ENCODE measurements at places on chromosomes 5 and 9. TPM values are rescaled to one million over a fixed set of nuclear protein-coding genes. Genes with fewer than 3 reads are reported as not detected.

- no peak overlapping the region for H3K27ac ChIP-seq
- no peaks in the 10 kb centered on the region for H3K27me3 ChIP-seq
- peaks cover 17% of the 10 kb centered on the region for H3K4me1 ChIP-seq
- no peak overlapping the region for H3K4me3 ChIP-seq
These were observed 46.2 kb upstream of the POU5F2 start for GRCh38 chr5:93787598-93787997.

LRRC19 gene
- total RNA-seq = not detected

DNA sequence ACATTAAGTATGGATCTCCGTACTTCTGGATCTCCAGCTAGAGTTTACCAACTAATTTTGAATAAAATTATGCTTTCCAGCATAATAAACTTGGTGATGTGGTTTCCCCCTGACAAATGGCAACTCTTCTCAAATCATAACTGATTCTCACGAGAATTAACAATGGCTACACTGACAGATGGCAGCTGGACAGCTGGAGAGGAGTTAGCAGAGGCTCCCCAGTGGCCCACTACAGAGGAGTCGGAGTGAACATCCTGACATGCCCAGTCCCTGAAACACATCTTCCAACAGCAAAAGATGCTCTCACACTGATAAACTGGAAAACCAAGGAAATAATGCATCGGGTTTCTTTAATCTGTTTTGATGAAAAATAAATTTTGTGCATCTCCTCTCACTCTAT, 239.6 kb downstream of the MAN2A1 start:
- no peak for DNase-seq
- no peaks in the 10 kb centered on the region for H3K27me3 ChIP-seq
- H3K4me1 ChIP-seq = peaks cover 19% of the 10 kb centered on the region
- H3K4me3 ChIP-seq = no peak overlapping the region
- H3K27ac ChIP-seq = no peak overlapping the region

EIF4EBP3 gene
- total RNA-seq = 1.9 TPM

GRCh38 chr9:134630393-134630790, 11.2 kb upstream of the COL5A1 start:
- H3K27ac ChIP-seq = no peak overlapping the region
- no peaks in the 10 kb centered on the region for H3K4me1 ChIP-seq
- DNase-seq = no peak

GRCh38 chr5:45793638-45794532, 97.7 kb upstream of the HCN1 start:
- no peaks in the 10 kb centered on the region for H3K27me3 ChIP-seq
- no peak overlapping the region for H3K4me3 ChIP-seq
- no peaks in the 10 kb centered on the region for H3K4me1 ChIP-seq
- H3K27ac ChIP-seq = no peak overlapping the region
- no peaks in the 10 kb centered on the region for H3K36me3 ChIP-seq
- DNase-seq = no peak

PIP5K1B gene
- total RNA-seq = 20.9 TPM

GRCh38 chr5:181282874-181283273, 21.9 kb upstream of the TRIM52 start:
- H3K4me1 ChIP-seq = peaks cover 5% of the 10 kb centered on the region
- no peak for DNase-seq
- H3K36me3 ChIP-seq = no peaks in the 10 kb centered on the region
- no peak overlapping the region for H3K4me3 ChIP-seq

KCTD16 gene
- total RNA-seq = 0.02 TPM

DNA sequence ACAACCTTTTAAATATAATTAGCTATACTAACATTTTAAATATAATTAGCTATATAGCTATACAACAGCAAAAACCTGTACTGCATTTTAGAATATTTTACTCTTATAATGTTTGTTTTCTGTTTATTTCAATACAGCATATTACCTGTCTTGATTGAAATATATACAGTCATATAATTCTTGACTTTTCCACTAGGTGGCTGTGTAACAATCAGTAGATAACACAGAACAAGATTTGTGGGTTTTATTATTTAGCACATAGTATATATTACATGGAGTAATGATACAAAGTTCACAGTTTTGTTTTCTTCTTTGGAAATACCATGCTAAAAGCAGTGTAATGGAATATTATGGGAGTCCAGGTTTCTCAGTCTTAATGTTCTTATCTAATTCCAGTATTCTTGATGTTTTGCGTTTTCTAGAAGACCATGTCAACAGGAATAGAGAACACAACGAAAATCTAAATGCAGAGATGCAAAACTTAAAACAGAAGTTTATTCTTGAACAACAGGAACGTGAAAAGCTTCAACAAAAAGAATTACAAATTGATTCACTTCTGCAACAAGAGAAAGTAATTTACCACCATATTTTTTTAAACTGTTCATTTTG, 13.3 kb downstream of the HMMR start:
- H3K27ac ChIP-seq = no peak overlapping the region
- no peaks in the 10 kb centered on the region for H3K27me3 ChIP-seq
- H3K4me3 ChIP-seq = no peak overlapping the region

TAF11L5 gene
- total RNA-seq = not detected

DNA sequence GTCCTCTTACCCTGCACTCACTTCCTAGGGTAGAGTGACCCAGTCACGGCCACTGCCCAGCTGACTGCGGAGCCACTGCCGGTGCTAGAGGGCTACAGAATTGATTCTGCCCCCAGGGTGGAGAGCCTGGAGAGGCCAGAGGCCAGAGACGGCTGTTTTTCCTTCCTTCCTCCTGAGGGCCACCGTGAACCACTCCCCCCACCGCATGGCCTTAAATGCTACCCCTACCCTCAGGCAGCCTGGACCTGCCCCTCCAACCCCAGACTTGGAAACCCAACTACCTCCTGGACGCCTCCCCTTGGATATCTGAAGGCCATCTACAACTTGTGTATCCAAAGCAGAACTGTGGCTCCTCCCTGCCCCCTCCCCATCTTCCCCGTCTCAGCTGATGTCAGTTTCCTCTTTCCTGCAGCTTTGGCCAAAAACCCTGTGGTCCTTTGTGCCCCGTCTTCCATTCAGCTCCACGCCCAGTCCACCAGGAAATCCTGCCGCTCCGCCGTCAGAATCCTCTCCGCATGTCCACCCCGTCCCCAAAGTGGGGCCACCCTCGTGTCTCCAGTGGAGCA, 16.3 kb downstream of the SH2D3C start:
- H3K27ac ChIP-seq = no peak overlapping the region
- no peak for DNase-seq
- no peaks in the 10 kb centered on the region for H3K4me1 ChIP-seq
- peaks cover 47% of the 10 kb centered on the region for H3K27me3 ChIP-seq
- no peak overlapping the region for H3K4me3 ChIP-seq

DNA sequence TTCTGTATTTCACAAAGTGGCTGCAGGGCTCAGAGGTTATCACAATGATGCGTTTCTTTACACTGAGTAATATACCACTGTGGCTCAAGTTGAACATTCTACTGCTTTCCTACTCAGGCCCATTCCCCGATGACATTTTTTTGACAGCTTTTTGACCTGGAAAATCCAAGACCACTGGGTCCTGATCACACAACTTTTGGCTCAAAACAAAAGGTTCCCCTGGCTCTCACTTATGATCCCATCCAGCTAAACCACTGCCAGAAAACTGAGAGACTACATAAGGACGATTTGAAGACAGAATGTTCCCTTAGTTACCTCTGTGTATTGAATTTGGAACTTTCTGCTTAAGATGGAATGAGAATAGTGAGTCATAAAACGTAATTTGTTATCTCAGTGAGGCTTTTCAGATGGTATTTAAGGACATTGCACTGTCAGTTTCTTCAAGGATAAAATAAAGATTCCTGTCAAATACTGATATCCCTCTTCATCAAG, 78.0 kb upstream of the FBXL7 start:
- H3K4me3 ChIP-seq = no peak overlapping the region
- no peak overlapping the region for H3K27ac ChIP-seq
- no peak for DNase-seq
- H3K36me3 ChIP-seq = no peaks in the 10 kb centered on the region
- H3K4me1 ChIP-seq = no peaks in the 10 kb centered on the region

DNA sequence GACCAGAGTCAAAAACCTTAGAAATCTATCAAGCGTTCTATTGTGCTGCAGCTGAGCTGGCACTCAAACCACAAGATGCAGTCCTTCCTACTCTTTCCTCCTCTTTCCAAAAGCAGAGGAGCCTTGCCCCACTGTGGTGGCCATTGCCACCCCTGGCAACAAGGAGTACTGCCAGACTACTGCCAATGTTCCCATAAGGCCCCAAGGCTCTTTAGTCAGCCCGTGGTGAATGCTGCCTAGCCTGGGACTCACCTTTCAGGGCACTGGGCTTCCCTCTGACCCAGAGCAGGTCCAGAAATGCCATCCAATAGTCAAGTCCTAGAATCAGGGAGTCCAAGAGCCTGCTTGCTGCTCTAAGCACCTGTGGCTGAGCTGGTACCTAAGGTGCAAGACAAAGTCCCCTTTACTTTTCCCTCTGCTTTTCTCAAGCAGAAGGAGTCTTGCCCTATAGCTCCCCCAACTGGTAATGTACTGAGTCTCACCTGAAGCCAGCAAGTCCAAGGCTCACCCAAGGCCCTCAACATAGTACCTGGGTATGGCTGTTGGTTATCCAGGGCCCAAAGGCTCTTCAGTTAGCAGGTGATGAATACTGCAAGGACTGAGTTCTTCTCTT, 219.4 kb downstream of the ATPSCKMT start:
- H3K4me1 ChIP-seq = no peaks in the 10 kb centered on the region
- no peaks in the 10 kb centered on the region for H3K36me3 ChIP-seq
- no peak overlapping the region for H3K4me3 ChIP-seq
- no peak overlapping the region for H3K27ac ChIP-seq
- peak; percentile 23 for DNase-seq
- no peaks in the 10 kb centered on the region for H3K27me3 ChIP-seq

DNA sequence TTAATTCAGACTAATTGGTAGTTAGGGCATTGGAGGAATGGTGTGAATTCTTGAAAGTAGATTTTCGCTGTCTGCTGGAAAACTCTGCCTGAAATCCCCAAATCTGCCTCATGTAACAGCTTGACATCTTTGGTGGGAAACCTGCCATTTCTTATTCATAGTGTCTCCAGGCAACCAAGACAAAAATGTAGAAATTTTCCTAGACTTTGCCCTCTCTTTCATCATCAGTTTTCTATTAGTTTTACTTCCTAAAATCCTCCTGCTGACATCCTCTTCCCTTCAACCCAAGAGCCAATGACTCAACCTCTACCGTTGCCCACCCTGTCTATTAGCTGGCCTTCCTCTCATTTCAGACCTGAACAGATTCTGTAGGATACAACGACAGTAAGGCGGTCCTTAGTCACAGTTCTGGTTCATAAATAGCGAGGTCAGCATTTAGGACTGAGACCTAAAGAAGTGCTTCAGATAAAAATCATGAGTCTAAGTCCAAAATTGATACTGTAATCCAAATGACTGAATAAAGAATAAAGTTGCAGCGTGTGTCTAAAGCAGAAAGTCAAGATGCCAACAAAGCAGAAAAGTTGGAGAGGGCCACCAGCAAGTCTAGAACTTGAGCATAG, 133.9 kb downstream of the MUSK start:
- no peak overlapping the region for H3K4me3 ChIP-seq
- H3K4me1 ChIP-seq = no peaks in the 10 kb centered on the region
- no peaks in the 10 kb centered on the region for H3K27me3 ChIP-seq

- H3K36me3 ChIP-seq = no peaks in the 10 kb centered on the region
- no peak for DNase-seq
- no peaks in the 10 kb centered on the region for H3K27me3 ChIP-seq
- no peaks in the 10 kb centered on the region for H3K4me1 ChIP-seq
- H3K27ac ChIP-seq = no peak overlapping the region
These were observed 1978.6 kb upstream of the CDH6 start for GRCh38 chr5:29214839-29215238.

- H3K27me3 ChIP-seq = no peaks in the 10 kb centered on the region
- no peak overlapping the region for H3K4me3 ChIP-seq
- no peak overlapping the region for H3K27ac ChIP-seq
- H3K36me3 ChIP-seq = no peaks in the 10 kb centered on the region
- no peaks in the 10 kb centered on the region for H3K4me1 ChIP-seq
These were observed 1145.0 kb downstream of the MAT2B start for GRCh38 chr5:164650427-164650826.

SLC6A18 gene
- not detected for total RNA-seq

PCDHGA6 gene
- total RNA-seq = 0.13 TPM

GDNF gene
- total RNA-seq = 0.46 TPM

DNA sequence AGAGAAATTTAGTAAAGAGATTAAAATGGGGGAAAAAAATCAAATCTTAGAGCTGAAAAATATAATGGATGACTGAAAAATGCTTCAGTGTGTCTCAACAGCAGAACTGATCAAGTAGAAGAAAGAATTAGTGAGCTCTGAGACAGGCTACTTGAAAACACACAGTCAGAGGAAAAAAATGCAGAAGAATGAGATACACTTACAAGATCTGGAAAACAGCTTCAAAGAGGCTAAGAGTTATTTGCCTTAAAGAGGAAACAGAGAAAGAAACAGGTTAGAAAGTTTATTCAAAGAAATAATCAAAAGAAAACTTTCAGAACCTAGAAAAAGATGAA, 70.5 kb upstream of the OR2K2 start:
- H3K36me3 ChIP-seq = peaks cover 67% of the 10 kb centered on the region
- no peak overlapping the region for H3K27ac ChIP-seq
- no peak overlapping the region for H3K4me3 ChIP-seq
- DNase-seq = no peak

GRCh38 chr5:137733006-137733405, 2.9 kb downstream of the KLHL3 start:
- peaks cover 42% of the 10 kb centered on the region for H3K27me3 ChIP-seq
- H3K36me3 ChIP-seq = no peaks in the 10 kb centered on the region
- H3K4me3 ChIP-seq = no peak overlapping the region
- peaks cover 20% of the 10 kb centered on the region for H3K4me1 ChIP-seq
- H3K27ac ChIP-seq = no peak overlapping the region

DNA sequence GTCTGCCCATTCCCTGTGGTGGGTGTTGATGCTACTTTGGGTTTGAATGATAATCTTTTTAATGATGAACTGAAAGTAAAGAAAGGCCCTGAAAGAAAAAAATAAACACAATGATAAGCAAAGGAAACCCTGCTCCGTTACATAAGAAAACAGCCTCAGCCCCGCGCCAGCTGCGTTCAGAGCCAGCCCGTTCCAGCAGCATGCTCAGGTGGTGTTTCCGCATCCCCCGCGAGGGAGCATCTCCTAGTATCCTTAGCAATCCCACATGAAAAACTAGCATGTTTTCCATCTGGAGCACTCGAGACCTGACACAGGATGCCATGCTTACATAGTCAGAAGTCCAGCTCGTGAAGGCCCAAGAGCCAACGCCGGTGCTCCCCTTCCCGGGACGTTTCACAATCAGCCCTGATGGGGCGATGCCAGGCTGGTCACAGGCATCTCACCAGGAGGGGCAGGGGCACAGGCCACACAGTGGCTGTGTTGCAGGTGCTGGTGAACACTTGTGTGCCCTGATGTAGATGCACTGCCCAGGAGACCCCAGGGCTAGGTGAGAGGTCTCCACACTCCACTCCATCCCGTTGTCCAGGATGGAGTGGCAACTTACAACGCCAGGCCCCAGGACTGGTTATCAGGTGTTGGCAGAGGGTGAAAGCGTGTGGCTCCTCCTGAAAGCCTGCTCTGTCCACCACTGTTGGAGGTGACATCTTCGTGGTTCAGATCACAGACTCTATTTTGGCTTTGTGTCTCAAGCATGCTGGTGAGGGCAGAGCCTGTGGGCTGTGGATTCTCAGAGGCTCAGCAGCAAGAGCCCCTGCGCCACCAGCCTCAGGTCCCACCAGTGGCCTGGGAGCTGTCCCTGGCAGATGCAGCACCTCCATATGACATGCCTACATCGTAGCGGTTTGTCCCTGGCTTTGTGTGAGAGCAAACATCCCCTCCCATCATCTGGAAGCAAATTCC, 246.8 kb upstream of the IRX1 start:
- H3K27me3 ChIP-seq = no peaks in the 10 kb centered on the region
- H3K4me1 ChIP-seq = no peaks in the 10 kb centered on the region
- no peak for DNase-seq
- no peak overlapping the region for H3K27ac ChIP-seq
- H3K4me3 ChIP-seq = no peak overlapping the region

- no peaks in the 10 kb centered on the region for H3K27me3 ChIP-seq
- no peaks in the 10 kb centered on the region for H3K36me3 ChIP-seq
- H3K27ac ChIP-seq = no peak overlapping the region
- no peak overlapping the region for H3K4me3 ChIP-seq
- H3K4me1 ChIP-seq = no peaks in the 10 kb centered on the region
These were observed 166.5 kb upstream of the IZUMO3 start for GRCh38 chr9:24712206-24712605.

All from HepG2 (cell line).